ENCODE measurements at places on chromosomes 12 and 14.

GRCh38 chr12:98060411-98060810, 455.0 kb upstream of the TMPO start:
- DNase-seq, result no peak

DNA sequence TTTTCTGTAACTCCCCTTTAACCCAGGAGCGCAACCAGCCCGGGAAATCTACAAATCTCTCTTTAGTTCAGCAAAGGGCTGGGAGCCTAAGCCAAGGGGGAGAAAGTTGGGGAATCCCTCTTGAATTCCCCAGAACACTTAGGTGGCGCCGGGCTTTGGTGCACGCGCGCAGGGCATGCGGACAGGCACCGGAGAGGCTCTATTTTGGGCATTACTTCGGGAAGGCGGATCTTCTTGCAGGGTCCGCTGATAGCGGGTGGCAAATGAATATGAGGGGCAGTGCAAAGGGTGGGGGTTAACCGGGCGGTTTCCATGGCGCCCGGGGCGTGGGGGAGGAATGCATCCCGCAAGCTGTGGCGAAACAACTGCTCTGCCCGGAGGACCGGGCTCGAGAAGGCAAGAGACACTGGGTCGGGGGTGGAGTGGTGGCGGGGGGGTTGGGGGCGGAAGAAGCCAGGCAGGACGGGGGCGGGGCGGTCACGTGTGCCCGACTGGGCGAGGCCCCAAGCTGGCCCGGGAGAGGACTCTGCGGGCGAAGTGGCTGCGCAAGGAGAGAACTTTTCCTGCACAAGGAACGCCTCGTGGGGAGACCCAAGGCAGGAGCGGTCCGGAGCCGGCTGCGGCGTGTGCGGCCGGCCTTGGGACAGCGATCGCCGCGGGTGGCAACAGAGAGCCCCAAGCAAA, at the start of gene FLVCR2:
TSS of gene FLVCR2 (plus strand) at position 519 of the 684 bp plus-strand sequence. CDS start 353 bp downstream, outside the sequence.
- DNase-seq, result peak; percentile 60

DNA sequence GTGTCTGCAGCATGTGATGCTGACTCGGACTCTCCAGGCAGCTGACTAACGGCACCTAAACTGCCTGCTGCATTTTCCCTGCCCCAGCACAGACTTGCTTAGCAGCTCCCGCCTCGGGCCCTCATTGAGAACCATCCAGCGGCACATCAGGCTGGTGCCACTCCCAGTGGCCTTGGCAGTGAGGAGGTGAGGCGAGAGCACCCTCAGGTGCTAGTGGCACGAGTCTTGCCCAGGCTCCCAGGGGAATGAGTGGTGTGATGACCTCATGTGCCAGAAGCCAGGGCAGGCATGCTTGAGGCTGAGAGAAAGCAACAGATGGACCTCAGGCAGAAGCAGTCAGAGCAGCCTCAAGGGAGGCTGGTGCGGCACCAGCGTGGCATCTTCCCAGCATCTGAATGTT, 60.2 kb downstream of the PRKCH start:
- peak; percentile 38 for DNase-seq

DNA sequence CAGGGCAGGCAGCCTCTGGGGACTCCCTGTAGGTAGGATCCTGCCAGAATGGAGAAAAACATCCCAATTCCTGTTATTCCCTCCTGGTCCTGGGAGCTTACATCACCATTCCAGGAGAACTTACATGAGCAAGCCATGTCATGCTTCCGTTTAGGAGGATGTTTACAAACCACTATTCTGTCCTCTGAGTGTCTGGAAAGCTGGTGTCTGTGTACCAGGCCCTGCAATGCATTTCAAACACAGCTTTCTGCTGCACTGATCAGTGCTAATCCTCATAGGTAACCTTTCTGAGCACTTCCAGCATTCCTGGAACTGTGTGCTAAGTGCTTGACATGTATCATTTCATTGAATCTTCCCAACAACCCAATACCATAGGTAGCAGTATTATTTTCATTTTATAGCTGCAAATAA, 19.8 kb upstream of the MAP1LC3B2 start:
- no peak for DNase-seq

DNA sequence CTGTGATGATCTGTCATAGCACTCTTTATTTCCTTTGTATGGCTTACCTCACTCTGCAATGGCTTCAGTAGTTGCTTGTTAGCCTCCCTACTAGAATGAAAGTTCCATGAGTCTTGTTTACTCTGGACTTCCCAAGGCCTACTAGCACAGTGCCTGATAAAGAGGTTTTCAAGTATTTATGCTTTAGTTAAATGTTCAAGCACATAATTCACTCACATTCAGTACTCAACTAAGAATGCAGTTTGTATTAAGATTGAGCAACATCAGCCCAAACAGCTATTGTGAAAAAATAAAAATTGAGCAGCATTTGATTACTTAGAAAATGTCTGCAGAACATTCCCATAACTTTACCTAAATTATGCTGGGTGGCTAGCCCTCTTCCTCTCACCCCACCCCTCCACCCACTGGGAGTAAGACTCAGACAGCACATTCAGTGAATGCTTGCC, 158.9 kb upstream of the AMIGO2 start:
- no peak for DNase-seq

- DNase-seq, result no peak
Observed at GRCh38 chr12:115846516-115846915, 431.0 kb downstream of the MED13L start.

DNA sequence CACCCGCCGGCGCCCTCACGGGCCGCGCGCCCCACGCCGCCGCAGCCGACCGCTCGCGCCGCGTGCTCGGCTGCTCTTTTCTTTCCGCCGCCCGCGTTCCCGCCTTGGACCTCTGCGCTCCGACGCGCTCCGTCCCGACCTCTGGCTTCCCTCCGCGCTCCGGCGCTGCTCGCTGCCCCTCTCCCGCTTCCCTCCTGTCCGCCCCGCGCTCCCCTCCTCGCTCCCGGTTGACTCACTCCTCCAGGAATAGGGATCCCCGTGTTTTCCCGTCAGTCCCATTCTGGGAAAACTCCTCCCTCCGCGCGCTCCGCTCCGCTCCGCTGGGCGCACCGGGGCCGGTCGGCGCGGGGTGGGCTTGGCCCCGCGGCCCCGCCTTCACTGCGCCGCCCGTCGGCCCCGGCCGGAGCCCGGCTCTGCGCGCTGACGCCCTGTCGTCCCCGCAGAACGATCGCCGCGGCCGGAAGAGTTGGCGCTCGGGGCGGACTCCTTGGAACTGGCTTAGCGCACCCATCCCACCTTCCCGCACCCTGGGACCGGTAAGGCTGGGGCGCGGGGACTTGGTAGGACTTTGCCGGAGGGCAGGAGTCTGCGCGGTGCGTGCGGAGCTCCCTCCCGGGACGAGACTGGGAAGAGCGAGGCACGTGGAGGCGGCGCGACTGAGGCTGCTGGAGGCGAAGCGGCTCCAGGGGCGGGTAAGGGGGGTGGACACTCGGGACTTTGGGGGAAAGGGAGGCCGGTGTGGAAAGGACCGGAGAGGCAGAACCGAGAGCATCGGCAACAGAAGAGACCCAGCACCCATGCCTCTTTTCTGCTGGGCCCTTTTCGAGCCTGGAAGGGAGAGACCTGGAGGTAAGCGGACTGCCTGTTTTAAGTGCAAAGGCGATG, 550 bp downstream of the TEAD4 start:
- peak; percentile 36 for DNase-seq

Measured in GM12865 (cell line).